ENCODE measurements at places on chromosomes 4 and X. TPM values are rescaled to one million over a fixed set of nuclear protein-coding genes. Genes with fewer than 3 reads are reported as not detected.
A peak's percentile ranks its signal among the peaks of the same experiment; 100 is the strongest.

GRCh38 chr4:39514888-39515401 is 12.3 kb downstream of the UGDH start:
- DNase-seq: no peak

GRCh38 chrX:47831788-47832187 is 4.9 kb upstream of the ZNF81 start:
- no peak for DNase-seq

PPP2R2C gene
- not detected for total RNA-seq

GRCh38 chr4:156677131-156677531 is 294.5 kb downstream of the PDGFC start:
- no peak for DNase-seq

HSD17B10 gene
- total RNA-seq: 196 TPM

DNA sequence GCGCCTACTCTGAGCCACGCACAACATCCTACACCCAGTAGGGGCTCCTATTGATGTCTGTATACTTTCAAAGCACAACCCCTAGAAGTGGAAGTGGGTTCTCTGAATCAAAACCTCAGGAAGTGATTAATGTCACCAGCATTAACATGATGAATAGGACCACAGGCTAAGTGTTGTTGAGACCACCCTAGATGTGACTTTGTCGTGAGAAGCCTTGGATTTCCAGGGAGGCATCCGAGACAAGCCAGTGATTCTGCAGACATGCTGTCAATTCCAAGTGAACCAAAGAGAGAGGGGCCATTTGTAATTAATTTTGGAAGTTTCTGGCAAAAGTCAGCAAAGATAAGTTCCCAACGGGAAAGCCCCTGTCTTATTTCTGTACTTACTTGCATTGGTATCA is 493.0 kb downstream of the ZIC3 start:
- DNase-seq: peak; percentile 71

DNA sequence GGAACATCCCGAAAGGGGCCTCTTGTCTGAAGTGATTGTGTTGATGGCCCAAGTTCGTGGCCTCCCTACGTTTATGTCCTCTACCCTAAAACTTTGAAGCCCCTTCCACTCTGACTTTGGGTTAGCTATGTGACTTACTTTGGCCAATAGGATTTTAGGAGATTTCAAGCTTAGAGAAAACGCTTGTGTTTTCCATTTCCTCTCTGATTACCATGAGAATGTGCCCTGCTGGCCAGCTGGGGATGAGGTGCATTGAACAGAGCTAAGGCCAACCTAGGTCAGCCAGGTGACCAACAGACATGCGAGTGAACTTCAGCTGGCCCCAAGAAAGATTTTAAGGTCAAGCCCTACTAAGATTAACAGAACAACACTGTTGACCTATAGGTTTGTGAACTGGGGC is 82.4 kb downstream of the SLC2A9 start:
- no peak for DNase-seq

DNA sequence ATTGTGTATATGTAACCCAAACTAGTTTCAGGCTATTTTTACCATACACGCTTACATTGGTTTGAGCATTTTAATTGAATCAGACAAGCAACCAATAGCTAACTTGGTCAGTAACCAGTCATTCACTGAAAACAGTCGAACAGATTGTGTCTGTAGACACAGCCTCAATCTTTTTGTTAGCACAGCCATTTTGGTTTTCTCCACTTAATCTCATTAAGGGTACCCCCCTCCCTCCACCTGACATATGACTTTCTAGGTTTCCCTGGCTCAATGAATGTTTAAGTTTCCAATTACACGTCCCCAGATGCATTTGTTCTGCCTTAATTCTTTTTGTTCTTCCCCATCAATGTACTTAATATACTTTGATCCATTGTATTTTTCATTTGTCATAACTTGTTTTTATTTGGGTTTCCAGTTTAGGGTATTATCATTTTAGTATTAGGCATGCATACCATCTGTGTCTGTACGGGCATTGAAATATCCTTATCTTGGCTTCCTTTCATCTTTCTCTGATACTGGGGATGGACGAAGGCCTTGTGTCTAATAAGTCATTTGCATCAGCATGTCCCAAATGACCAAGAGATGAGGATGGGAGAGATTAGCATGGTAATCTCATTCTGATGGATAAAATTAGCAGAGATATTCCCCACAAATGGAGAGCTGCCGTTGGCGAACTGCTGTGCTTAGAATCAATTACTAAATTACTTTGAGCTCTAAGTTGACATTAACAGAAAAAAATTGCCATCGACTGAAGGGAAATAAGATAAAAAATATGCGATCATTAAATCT is 35.9 kb upstream of the PHOX2B start:
- no peak for DNase-seq

NPNT gene
- total RNA-seq: not detected

DNA sequence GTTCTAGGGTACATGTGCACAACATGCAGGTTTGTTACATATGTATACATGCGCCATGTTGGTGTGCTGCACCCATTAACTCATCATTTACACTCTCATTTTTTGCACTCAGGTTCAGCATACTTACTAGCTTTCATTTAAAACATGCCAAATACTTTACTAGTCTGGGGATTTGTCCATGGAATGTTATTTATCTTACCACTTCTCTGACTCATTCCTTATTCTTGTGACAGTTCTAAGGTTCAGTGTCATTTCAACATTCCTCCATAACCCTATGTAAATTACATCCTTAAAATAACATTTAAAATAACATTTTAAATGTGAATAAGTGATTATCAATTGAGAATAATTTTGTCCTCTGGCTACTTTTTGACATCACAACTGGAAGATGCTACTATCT is 19.5 kb upstream of the SYTL5 start:
- DNase-seq: no peak

- DNase-seq: no peak
Observed at GRCh38 chrX:41351923-41352322, 18.0 kb downstream of the DDX3X start.

GRCh38 chr4:163591614-163592020 is 97.1 kb downstream of the TMA16 start:
- no peak for DNase-seq

GAGE2A gene
- not detected for total RNA-seq

GRCh38 chrX:100319716-100320115 is 90.4 kb downstream of the PCDH19 start:
- no peak for DNase-seq

GRCh38 chr4:7894098-7894676 is 45.5 kb downstream of the AFAP1 start:
- DNase-seq: no peak

GRCh38 chr4:45410701-45411210 is 684.4 kb upstream of the GNPDA2 start:
- DNase-seq: no peak

DNA sequence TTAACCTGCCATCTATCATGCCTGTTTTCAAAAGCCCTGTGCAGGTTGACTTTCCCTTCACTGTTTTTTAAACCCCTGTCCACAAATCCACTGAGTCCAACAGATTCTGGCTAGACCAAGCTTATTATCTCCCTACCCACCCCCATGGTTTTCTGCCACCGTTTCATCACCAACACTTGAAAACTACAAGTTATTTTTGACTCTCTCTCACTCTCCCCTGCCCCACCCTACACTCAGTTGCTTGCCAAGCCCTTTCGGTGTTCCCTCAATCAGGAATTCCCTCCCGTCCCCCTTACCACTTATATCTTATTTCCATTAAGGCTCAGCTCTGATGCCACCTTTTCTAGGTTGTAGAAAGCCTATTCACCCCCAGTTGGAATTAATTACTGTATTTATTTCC is 29.7 kb downstream of the ATG4A start:
- no peak for DNase-seq

SH2D1A gene
- not detected for total RNA-seq

DNA sequence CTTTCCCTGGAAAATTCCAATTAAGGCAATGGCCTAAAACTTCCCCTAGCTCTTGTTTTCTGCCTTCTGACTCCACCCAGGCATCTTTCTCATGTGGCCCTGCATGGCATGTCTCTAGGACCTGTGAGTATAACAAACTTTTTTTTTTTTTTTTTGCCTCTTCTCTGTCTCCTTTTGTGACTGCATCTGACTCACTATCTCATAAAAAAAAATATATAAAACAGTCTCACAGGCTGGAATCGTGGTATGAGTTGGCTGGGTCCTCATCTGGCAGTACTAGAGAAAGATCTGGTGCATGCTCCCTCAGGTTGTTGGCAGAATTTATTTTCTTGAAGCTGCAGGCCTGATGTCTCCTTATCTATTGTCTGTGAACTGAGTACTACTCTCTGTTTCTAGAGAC is 313.9 kb downstream of the TECRL start:
- DNase-seq: no peak

MAGEA11 gene
- not detected for total RNA-seq

- DNase-seq: no peak
Observed at GRCh38 chr4:164821711-164822110, 55.3 kb upstream of the APELA start.

NAT8L gene
- total RNA-seq: not detected

DNA sequence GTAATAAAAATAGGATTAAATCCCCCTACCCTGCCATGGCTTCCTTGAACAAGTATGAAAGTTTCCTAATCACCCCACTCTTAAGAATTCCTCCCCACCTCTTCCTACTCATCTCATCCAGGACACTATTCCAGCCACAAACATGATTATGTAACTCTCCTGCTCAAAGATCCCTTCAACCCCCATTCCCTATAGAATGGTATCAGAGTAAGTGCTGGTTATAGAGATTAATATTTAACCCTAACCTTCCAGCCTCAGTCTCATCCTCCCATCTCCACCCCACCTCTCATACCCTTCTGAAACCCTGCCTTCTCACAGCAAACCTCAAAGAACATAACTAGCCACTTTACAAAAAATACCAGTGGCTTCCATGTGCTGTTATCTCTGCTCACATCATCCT is 155.1 kb downstream of the PPP3CA start:
- DNase-seq: no peak

GRCh38 chr4:78720204-78720603 is 55.9 kb upstream of the BMP2K start:
- DNase-seq: no peak

DNA sequence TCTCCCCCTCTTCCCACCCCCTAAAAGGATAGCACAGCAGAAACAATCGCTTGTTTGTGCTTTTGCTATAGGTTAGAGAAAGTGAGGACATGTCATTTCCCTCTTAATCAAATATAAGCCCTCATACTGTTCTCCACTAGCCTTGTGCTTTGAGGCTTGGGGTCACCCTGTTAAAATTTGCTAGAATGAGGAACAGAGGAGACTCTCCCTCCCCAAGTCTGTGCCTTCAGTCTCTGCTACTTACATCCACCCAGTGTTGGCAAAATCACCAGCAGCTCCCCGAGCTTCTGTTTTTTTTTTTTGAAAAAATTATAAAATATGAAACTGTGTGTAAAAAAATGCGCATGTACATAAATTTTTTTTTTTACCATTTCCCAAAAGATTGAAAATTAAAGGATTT is 19.3 kb downstream of the KLF3 start:
- DNase-seq: no peak

DNA sequence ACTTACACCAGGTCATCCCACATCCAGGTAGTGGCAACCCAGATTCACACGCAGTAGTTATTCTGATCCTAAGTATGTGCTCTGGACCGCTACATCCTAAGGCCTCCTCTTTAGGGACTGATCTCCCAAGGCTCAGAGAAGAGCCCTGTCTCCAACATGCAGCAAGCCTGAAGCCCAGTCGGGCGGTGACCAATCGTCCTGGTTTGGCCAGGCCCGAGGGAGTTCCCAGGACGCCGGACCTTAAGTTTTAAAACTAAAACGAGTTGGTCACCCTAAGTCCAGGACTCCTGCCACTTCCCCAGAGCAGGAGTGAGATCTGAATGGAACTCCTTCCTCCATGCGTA is 385 bp downstream of the LYAR start:
- no peak for DNase-seq

CT45A5 gene
- not detected for total RNA-seq

- DNase-seq: no peak
Observed at GRCh38 chrX:48883729-48884128, 13.8 kb downstream of the TIMM17B start.

DNA sequence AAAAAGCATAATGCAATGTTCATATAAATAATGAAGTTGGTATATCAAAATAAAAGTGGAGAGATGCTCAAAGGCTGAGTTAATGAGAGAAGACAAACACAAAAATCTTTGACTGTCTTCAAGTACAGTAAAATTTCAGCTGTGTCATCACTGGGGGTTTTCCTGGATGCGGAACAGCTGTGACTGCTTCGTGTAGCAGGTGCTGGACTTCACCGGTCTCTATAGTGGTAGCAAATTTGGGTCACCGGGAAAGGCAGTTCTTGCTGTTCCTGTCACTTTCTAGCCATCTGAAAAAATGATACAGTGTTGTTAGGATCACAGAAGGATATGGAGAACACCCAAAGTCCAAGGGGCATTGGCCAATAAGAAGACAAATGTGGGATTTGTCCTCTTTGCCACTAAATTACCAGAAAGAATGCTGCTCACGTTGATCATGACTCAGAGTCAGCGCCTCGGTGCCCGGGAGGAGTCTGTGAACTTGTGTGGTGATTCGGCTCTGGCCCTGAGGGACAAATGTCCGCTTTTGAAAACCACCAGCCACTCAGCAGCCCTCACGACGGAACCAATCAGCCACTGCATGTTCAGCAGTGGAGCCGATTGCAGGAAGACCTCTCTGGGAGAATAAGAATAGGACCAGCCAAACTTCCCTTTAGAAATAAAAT is 230.1 kb upstream of the FAT1 start:
- no peak for DNase-seq

All from SJSA1 (cell line).